Sigmoid colon (tissue), 7 donors: ENCODE measurements at places on chromosomes 7 and 10. TPM values are rescaled to one million over a fixed set of nuclear protein-coding genes. Genes with fewer than 3 reads are reported as not detected.
A peak's percentile ranks its signal among the peaks of the same experiment; 100 is the strongest.

- DNase-seq, result no peak
Observed at GRCh38 chr10:11403116-11403515, 208.3 kb downstream of the USP6NL start.

- DNase-seq, result no peak
Observed at GRCh38 chr10:128476845-128477244, 350.6 kb upstream of the MKI67 start.

GRCh38 chr7:20825555-20825954, 38.9 kb upstream of the SP8 start:
- no peak for DNase-seq

- DNase-seq, result no peak
Observed at GRCh38 chr7:31850601-31851000, 163.6 kb downstream of the PPP1R17 start.

DNA sequence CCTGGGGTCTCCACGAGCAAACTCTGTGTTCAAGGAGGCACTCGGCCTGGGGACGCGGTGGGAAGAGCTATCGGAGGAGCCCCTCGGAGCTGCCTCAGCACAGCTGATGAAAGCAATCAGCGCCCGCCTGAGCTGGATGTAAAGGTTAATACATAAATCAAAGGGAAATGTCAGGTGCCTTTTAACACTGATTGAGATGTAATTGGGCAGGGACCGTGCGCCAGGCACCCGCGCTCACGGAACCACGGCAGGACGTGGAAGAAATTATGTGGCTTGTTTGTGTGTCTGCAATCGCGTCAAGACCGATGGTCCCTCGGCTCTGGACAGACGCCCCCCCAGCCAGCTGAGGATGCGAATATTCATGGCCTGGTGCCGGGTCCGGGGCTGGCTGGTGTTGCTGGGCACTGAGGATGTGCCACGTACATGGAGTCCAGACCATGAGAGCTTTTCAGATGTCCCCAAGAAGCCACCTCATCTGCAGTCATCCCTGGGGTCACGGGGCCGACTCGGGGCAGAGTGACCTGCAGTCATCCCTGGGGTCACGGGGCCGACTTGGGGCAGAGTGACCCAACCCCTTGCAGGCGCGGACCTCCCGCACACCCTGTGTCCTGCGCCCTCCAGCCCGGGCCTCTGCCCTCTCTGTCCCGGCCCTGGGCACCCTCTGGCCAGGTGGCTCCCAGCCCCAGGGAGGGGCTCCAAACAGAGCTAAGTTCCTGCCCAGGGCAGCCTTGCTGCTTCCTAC, 15.6 kb downstream of the FOXL3 start:
- peak; percentile 59 for DNase-seq

FEZF1 gene
- not detected for total RNA-seq

TDRD1 gene
- not detected for total RNA-seq

RPEL1 gene
- total RNA-seq, result not detected

METTL27 gene
- 5.5 TPM for total RNA-seq

FAM180A gene
- total RNA-seq, result 7.8 TPM
